ENCODE measurements at places on chromosomes 12 and 14. TPM values are rescaled to one million over a fixed set of nuclear protein-coding genes. Genes with fewer than 3 reads are reported as not detected.

DNA sequence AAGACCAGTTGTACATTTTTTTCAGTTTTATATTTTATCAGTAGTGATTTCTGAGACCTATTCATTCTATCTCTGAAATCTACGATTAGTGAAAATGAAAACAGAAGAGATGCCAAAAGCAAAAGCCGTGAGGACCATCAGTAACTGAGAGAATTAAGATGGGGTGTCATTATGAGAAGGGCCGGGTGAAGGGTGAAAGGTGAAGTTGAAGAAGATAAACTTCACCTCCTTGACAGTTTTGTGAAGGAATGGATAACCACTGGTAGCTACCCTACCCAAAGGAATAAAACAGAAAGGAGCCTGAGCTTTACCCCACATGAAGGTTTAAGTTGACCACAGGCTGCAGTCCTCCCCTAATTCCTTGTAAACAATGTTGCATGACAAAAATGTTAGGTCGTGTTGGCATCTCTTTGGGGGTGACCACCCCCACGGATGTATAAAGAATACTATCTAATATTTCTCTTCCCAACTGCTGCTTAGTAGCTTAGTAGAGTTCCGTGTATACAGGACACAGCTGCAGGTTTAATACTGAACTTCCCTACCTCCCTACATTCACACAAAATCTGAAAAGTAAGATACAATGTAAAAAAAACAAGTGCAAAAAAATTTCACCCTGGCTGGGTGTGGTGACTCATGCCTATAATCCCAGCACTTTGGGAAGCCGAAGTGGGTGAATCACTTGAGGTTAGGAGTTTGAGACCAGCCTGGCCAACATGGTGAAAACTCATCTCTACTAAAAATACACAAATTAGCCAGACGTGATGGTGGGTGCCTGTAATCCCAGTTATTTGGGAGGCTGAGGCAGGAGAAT lies 23.9 kb downstream of the GPR19 start:
- DNase-seq: no peak

DNA sequence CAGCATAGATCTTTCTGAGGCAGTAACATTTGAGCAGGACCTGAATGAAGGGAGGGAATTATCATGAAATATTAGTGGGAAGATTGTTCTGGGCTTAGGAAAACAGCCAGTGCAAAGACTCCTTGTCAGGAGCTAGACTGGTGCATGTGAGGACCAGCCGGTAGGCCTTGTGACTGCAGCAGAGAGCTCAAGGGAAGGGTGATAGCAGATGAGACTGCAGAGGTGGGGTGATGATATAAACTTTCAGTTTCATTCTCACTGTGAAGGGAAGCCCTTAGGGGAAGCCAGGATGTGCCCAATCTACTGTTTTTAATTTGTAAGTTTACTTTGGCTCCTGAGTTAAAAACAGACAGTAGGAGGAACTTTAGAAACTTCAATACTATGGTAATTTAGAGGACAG lies 12.4 kb downstream of the IL22 start:
- DNase-seq: no peak

- no peak for DNase-seq
Measured at GRCh38 chr12:848882-849527, 96.6 kb downstream of the WNK1 start.

CD163L1 gene
- polyA plus RNA-seq: 1.3 TPM

KCNMB4 gene
- 20.1 TPM for polyA plus RNA-seq
